ENCODE measurements at places on chromosomes 2 and 18. TPM values are rescaled to one million over a fixed set of nuclear protein-coding genes. Genes with fewer than 3 reads are reported as not detected.

The RAD51AP2 gene
- total RNA-seq = not detected

DNA sequence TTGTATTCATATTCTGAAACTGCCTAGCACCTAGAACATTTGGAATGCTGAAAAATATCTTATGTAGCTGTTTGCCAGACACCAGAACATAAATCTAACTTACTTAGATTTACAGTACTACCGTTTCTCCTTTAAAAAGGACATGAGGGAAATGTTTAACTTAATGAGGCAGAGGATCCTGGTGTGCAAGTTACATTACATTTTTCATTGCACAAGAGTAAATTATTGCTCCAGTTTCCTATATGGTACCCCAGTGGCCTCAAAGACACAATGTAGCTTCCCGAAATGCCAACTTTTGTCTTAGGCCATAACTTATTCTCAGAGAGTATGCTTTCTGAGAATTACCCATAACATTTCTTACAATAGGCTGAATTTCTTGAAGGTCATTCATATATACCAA, 105.5 kb upstream of the DTNA start:
- H3K4me3 ChIP-seq = no peak overlapping the region
- no peaks in the 10 kb centered on the region for H3K36me3 ChIP-seq
- H3K27me3 ChIP-seq = no peaks in the 10 kb centered on the region
- DNase-seq = no peak
- H3K27ac ChIP-seq = no peak overlapping the region

DNA sequence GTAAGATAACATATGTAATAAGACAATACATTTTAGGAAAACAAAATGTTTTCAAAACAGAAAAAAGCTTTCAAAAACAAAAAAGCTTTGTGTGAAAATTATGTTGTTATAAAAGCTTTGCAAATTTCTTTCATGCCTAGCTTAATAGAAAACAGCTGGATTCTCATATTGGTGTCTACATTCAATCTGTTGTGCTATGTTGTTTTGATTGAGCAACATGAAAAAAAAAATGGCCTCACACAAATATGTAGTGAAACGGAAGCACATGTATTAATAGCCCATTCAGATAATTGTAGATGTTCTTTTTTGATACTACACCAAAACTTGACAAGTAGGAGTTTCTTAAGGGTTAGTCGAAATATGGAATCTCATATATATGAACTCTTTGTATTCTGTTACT, 197.5 kb downstream of the ZEB2 start:
- no peak for DNase-seq
- peaks cover 6% of the 10 kb centered on the region for H3K4me1 ChIP-seq
- H3K27me3 ChIP-seq = no peaks in the 10 kb centered on the region
- H3K4me3 ChIP-seq = no peak overlapping the region
- H3K27ac ChIP-seq = no peak overlapping the region

The NRP2 gene
- total RNA-seq = 99.4 TPM

DNA sequence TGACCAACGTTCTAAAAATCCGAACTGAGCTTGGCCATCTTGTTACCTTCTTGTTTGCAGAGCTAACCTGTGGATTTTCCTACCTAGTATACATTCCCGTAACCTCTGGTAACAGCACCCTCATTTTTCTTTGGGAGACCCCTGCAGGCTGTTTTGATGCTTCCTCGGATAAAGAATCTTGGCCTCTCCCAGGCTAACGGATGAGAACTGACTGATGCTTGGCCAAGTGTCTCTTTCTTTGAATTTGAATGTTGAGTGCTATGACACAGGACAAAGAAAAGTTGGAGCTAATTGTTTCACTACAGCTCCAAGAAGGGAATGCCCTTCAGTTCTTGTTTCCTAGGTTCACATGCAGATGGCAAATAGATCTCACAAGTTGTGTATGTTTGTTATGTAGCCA, 19.3 kb upstream of the CAVIN2 start:
- no peak for DNase-seq
- H3K4me1 ChIP-seq = peaks cover 31% of the 10 kb centered on the region
- H3K36me3 ChIP-seq = no peaks in the 10 kb centered on the region
- H3K27me3 ChIP-seq = no peaks in the 10 kb centered on the region

The DNER gene
- 0.31 TPM for total RNA-seq

- no peaks in the 10 kb centered on the region for H3K36me3 ChIP-seq
- H3K4me3 ChIP-seq = no peak overlapping the region
- H3K4me1 ChIP-seq = no peaks in the 10 kb centered on the region
- DNase-seq = no peak
- no peaks in the 10 kb centered on the region for H3K27me3 ChIP-seq
Measured at GRCh38 chr18:46609048-46609447, 48.0 kb downstream of the LOXHD1 start.

GRCh38 chr2:88747990-88748389, 56.5 kb downstream of the RPIA start:
- H3K27me3 ChIP-seq = no peaks in the 10 kb centered on the region
- peaks cover 7% of the 10 kb centered on the region for H3K36me3 ChIP-seq
- H3K4me3 ChIP-seq = no peak overlapping the region
- H3K4me1 ChIP-seq = no peaks in the 10 kb centered on the region
- no peak for DNase-seq

The KIAA2012 gene
- total RNA-seq = 13.3 TPM

GRCh38 chr2:127004893-127005600, 101.9 kb downstream of the BIN1 start:
- no peak overlapping the region for H3K4me3 ChIP-seq
- no peaks in the 10 kb centered on the region for H3K27me3 ChIP-seq
- no peak overlapping the region for H3K27ac ChIP-seq
- H3K4me1 ChIP-seq = no peaks in the 10 kb centered on the region
- no peak for DNase-seq
- no peaks in the 10 kb centered on the region for H3K36me3 ChIP-seq

DNA sequence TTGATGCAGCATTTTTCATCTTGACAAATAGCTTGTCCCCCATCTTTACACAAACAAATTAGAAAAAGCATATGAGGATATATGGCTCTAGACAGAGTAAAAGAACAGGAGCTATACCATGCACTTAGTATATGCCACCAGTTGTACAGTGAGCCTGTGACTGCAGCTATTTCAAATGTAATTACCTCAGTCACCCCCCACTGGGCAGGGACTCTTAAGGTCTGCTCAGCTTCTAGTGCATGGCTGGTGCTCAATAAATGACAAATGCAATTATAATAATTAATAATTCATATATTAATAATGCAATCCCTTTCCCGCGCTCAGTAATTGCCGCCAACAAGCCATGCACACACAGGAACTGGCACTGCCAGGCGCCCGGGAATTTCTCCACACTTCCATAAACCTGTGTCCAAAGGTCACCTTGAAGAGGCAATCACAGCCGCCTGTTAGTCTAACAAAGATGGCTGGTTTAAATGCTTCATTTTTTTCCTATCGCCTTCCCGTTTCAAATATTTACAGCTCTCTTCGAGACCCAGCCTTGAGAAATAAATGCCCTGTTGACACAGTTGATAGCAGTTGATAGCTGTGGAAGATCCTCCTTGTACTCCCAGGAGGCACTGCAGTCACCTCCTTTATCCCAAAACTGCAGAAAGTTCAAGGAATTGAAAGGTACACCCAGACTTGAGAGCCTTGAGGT, 156.6 kb downstream of the INO80D start:
- no peaks in the 10 kb centered on the region for H3K27me3 ChIP-seq
- no peak for DNase-seq
- H3K4me3 ChIP-seq = no peak overlapping the region
- peaks cover 22% of the 10 kb centered on the region for H3K4me1 ChIP-seq
- no peaks in the 10 kb centered on the region for H3K36me3 ChIP-seq
- H3K27ac ChIP-seq = no peak overlapping the region

- H3K27me3 ChIP-seq = no peaks in the 10 kb centered on the region
- no peak for DNase-seq
- peaks cover 3% of the 10 kb centered on the region for H3K4me1 ChIP-seq
- H3K4me3 ChIP-seq = no peak overlapping the region
- no peak overlapping the region for H3K27ac ChIP-seq
Measured at GRCh38 chr18:59484561-59485328, 125.7 kb upstream of the LMAN1 start.

The C2orf78 gene
- total RNA-seq = not detected

DNA sequence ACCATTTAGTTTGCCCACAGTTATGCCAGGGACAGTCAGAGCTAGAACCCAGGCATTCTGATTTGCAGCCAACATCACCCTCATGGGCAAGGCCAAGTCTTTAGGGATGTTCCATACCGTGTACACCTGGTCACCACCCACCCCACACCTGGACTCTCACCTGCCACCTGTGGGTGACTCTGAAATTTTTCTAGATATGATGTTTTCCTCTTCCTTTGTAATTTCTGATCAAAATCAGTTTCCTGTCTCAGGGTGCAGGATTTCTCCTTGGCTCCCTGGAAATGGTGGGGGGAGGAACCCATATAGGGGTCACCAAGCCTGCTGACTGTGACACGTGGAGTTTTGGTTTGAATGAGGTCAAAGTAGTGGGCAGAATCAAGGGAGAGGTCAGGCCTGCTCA, 138.2 kb downstream of the ACOXL start:
- no peak overlapping the region for H3K27ac ChIP-seq
- H3K36me3 ChIP-seq = no peaks in the 10 kb centered on the region
- H3K4me3 ChIP-seq = no peak overlapping the region
- DNase-seq = no peak
